Stimulated activated effector memory CD8-positive, alpha-beta T cell treated with anti-CD3 and anti-CD28 coated beads, Interleukin-12 subunit alpha, Interleukin-12 subunit beta, amount 100 ng/mL, for 72 hours (primary cell): ENCODE measurements at places on chromosomes 13 and 19.

GRCh38 chr13:79662882-79663281 is 181.9 kb downstream of the NDFIP2 start:
- no peak for DNase-seq

- DNase-seq: no peak
These were observed 2.7 kb downstream of the PLEKHF1 start for GRCh38 chr19:29667901-29668341.

- DNase-seq: no peak
These were observed 16.0 kb upstream of the POU2F2 start for GRCh38 chr19:42148266-42148665.

- no peak for DNase-seq
These were observed 110.9 kb downstream of the SACS start for GRCh38 chr13:23322353-23323336.

DNA sequence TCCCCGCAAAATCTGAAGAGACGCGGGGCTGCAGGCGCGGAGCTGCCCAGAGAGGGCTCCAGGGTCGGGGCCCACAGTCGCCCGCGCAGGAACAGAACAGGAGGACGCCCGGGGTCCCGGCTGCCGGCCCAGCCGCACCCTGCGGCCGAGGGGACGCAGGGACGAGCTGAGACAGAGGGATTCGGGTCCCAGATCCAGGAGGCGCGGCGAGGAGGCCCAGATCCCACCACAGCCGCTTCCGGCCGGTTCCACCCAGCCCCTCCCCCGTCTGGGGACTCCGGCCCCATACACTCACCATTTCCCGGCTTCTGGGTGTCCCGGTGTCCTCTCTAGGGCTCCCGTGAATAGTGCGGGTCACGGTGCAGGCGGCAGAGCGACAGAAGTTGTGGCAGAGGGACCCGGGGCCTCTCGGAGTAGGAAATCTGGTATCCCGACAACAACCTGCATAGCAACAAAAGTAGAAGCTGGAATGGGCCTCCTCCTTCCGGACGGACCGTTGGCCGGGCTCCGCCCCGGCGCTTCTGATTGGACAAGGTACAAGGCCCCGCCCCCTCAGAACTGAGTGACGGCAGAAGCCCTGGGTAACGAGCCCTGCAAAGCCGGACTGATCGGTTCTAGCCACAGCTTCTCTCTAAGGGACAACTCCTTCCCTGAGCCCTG is at the start of gene ZNF20:
Gene ZNF20, minus strand, starts transcription at position 466 of the 660 bp plus-strand sequence. Its CDS starts 168 bp downstream, at position 298.
- peak; percentile 84 for DNase-seq

DNA sequence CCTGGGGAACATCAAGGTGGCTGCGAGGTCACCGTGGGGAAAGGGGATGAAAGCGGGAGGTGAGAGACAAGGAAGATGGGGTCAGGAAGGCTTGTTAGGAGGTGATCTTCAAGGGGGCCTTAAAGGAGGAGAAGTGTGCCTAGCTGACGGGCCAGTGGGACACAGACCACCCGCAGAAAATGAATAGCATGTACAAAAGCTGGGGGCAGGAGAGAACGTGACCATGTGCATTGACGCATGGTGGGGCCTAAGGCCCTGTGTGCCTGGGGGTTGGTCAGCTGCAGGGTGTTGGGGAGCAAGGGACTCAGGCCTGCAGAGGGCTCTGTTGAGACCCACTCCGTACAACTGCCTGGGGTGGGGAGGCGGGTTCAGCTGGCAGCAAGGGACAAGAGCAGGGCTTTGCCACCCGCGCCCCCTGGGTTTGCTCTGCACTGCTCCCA is 5.9 kb downstream of the RAB8A start:
- DNase-seq: no peak

- no peak for DNase-seq
These were observed 383.1 kb upstream of the GPC6 start for GRCh38 chr13:92843549-92843948.

GRCh38 chr13:71820699-71821098 is 46.3 kb downstream of the DACH1 start:
- no peak for DNase-seq

DNA sequence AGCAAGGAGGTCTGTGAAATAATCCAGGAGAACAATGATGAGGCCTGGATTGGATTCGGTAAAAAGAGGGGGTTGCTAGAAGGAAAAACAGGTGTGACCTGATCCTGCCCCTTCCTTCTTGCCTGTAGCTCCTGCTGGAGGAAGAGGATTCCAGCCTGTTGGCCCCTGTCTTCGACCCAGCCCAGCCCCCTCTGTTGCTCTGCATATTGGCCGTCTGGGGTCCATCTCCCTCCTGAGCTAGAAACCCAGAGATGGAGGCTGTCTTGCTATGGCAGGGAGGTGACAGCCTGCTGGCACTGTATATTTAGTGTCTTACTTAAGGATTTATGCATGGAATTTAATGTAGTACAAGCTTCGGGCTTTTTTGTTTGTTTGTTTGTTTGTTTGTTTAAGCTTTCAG is 6.6 kb downstream of the DMRTC2 start:
- no peak for DNase-seq

GRCh38 chr19:18091217-18091608 is 4.5 kb upstream of the IL12RB1 start:
- peak; percentile 88 for DNase-seq

DNA sequence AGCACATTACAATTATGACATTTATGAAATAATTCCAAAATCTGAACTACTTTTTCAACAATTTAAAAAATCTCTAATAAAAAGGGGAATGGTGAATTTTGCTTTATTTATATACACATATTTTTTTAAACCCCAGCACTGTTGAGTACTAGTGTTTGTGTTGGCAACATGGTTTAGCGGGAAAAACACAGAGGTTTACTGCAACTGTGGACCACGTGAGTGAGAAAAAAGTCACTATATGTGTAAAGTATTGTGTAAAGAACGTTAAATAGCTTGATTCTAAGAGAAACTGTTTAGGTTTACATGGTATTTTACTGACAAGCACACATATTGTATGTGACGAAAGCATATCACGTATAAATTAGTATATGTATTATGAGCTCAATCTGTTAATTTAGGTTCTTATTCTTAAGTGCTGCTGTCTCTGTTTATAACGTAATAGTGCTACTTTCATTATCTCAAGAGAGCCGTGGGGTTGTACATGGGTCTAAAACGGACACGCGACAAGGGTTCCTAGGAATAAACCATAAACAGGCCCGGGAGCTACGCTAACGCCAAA is 617 bp downstream of the SKA3 start:
- DNase-seq: no peak

DNA sequence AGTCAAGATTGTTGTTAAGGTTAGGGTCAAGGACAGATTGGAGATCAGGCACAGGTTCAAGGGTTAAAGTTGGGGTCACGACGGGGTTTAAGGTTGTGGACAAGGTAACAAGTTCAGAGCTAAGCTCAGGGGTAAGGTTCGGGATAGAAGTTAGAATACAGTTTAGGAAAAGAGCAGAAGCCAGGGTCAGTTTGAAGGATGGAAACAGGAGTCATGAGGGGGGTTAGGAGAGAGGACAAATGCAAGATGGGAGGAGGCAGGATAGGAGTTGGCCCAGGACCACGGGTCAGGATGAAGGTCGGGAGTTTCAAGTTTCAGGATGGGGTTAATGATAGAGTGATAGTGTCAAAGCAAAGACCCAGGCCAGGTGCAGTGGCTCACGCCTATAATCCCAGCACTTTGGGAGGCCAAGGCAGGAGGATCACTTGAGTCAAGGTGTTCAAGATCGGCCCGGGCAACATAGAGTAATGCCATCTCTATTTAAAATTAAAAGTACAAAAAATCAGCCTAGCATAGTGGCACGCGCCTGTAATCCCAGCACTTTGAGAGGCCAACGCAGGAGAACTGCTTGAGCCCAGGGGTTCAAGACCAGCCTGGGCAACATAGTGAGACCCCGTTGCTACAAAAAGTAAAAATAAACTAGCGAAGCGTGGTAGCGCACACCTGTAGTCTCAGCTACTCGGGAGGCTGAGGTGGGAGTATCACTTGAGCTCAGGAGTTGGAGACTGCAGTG is 7.7 kb downstream of the NPHS1 start:
- no peak for DNase-seq

DNA sequence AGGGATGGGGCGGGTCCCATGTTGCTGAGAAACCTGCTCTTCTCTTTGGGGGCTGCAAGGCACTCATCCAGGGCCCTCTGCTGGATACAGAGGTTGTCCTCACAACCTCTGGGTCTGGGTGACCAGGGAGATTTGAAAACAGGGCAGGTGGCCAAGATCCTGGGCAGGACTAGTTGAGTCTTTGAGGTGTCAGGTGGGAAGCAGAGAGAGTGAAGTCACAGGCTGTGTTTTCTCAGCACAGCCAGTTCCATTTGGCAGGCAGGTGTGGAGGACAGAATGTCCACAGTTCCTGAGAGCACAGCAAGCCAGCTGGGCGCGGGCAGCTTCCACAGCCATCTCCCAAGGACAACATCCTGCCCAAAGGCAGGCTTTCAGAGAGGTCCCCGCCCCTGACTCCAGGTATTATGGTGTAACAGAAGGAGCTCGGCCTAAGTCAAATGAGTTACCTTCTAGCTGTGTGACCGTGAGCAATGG is 118.8 kb downstream of the NUFIP1 start:
- no peak for DNase-seq

DNA sequence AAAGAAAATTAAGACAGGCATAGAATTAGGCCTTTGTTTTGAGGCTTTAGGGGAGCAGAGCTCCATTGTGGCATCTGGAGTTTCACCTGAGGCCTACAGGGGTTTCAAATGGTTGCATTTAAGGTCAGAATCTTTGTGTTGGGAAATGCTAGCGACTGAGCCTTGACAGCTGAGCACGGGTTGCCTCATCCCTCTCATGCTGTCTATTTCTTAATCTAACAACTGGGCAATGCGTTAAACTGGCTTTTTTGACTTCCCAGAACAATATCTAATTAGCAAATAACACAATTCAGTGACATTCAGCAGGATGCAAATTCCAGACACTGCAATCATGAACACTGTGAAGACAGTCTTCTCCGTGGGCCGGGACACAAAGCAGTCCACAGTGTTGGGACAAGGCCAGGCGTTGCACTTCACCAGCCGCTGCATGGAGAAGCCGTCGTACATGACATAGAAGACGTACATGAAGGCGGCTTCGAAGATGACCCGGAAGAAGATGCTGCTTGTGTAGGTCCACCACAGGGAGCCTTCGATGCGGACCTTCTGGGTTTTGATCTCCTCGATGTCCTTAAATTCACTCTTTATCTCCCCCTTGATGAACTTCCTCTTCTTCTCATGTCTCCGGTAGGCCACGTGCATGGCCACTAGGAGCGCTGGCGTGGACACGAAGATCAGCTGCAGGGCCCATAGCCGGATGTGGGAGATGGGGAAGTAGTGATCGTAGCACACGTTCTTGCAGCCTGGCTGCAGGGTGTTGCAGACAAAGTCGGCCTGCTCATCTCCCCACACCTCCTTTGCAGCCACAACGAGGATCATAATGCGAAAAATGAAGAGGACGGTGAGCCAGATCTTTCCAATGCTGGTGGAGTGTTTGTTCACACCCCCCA is 3.8 kb downstream of the GJB2 start:
- DNase-seq: no peak

GRCh38 chr19:11639602-11640471 is 42.6 kb downstream of the ZNF627 start:
- peak; percentile 76 for DNase-seq

GRCh38 chr13:111513766-111514609 is 193.5 kb downstream of the TEX29 start:
- no peak for DNase-seq

DNA sequence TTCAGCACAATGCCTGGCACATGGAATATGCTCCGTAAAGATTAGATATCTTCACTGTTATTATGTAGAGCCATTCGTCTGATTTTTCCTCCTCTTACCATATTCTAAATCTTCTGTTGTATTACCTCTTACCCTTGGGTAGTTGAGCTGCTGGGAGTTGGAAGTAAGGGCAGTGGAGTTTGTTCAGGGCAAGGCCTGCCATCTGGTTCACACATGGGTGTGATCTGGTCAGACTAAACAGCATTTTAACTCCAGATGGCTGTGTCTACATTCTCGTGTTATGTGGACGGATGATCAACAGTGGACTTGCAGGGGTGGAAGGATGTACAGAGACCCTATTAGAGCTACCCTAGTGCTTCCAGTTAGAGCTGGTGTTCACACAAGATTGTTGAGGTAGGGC is 164.9 kb downstream of the ZIC5 start:
- no peak for DNase-seq

GRCh38 chr19:45958769-45959516 is 14.7 kb downstream of the NOVA2 start:
- DNase-seq: no peak

DNA sequence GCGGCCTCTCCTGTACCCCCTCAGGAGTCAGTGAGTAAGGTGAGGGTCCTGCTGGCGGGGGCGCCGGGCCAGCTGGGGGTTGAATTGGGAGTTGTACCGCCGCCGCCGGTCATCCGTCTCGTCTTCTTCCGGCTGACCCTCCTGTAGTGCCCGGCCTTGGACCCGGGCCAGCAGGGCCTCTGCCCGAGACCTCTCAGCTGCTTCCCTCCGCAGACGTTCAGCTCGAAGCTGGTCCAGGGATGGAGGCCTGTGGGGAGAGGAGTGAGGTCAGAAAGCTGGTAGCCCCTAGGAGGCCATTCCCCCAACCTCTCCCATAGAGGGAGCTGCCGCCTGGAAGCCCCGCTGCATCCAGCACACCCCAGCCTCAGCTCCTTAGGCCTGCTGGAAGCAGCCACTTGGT is 3.8 kb downstream of the LENG1 start:
- DNase-seq: no peak

GRCh38 chr19:11138601-11139300 is 16.8 kb downstream of the SPC24 start:
- no peak for DNase-seq

DNA sequence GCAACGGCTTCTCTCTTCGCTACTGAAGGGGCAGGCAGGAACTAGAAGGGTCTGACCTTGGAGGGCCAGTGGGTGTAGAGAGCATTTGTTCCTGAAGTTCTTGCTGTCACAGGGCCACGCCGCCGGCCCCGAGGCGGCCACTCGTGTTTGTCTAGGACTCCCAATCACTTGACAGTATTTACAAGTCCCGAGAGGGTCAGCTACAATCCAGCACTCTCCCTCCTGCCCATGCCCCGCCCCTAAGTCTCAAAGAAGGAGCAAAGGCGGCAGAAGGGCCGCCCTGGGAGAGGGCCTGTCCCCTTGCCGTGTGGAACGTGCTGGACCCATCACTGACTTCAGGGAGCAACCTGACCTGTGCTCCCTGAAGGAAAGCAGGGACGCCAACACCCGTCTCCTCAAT is 118.5 kb downstream of the STK24 start:
- no peak for DNase-seq
